ENCODE measurements at places on chromosomes 11 and 22. TPM values are rescaled to one million over a fixed set of nuclear protein-coding genes. Genes with fewer than 3 reads are reported as not detected.

Gene AMPD3
- total RNA-seq, result 32.9 TPM

Gene MMP11
- total RNA-seq, result 1.2 TPM

- H3K4me1 ChIP-seq, result no peaks in the 10 kb centered on the region
- H3K4me3 ChIP-seq, result no peak within 1 kb of the TSS
- no peaks in the 10 kb centered on the region for H3K36me3 ChIP-seq
- H3K27me3 ChIP-seq, result peaks cover 7% of the 10 kb centered on the region
- no peak within 1 kb of the TSS for H3K27ac ChIP-seq
- DNase-seq, result no peak
Measured at GRCh38 chr11:60396382-60396781, at the start of gene MS4A14. Gene MS4A14 (plus strand): TSS chr11:60396459. CDS start chr11:60396579, 120 bp downstream.

Gene MPZL2
- 86.5 TPM for total RNA-seq

Gene APOBEC3H
- not detected for total RNA-seq

DNA sequence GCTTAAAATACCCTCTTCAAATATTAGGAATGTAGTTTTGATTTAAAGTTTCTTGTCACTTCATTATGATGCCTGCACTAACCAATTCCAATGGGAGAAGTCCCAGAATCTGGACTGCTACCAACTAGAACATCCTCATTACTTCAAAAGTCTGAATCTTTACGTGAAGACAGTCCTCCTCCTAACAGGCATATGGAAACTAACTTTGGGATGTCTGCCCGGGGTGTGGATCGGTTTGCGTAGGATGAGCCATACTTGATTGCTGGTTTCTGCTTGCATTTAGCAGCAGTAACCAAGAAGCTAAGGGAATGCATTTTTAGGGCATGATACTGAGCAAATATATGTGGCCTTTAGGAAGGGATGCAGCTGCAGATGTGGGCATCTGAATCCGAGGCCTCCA, 177.1 kb downstream of the LRRC4C start:
- no peak for DNase-seq
- H3K27ac ChIP-seq, result no peak overlapping the region
- H3K27me3 ChIP-seq, result no peaks in the 10 kb centered on the region

Gene TBX10
- total RNA-seq, result not detected

GRCh38 chr11:1171985-1172728, 14.4 kb downstream of the MUC5AC start:
- H3K36me3 ChIP-seq, result no peaks in the 10 kb centered on the region
- no peaks in the 10 kb centered on the region for H3K27me3 ChIP-seq
- H3K4me1 ChIP-seq, result no peaks in the 10 kb centered on the region
- no peak overlapping the region for H3K4me3 ChIP-seq
- DNase-seq, result no peak
- no peak overlapping the region for H3K27ac ChIP-seq

Gene MUC6
- not detected for total RNA-seq

Gene ALX4
- total RNA-seq, result not detected

Gene EMID1
- not detected for total RNA-seq

Gene PIM3
- 166 TPM for total RNA-seq

DNA sequence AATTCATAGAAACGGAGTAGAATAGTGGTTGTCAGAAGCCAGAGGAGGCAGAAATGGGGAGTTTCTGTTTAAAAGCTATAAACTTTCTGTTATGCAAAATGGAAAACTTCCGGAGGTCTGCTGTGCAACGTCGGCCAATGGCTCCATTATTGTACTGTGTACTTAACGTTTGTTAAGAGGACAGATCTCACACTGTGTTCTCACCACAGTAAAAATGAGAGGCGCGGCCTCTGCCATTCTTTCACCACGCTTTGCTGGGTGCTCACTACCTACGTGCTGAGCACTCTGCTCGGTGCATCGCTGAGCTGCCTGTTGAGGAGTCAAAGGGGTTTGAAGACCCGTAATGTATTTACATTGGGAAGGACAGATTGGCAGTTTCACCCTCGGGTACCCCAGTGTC, 218.8 kb upstream of the B3GAT1 start:
- H3K36me3 ChIP-seq, result no peaks in the 10 kb centered on the region
- H3K4me1 ChIP-seq, result no peaks in the 10 kb centered on the region
- peaks cover 4% of the 10 kb centered on the region for H3K27me3 ChIP-seq
- H3K4me3 ChIP-seq, result no peak overlapping the region
- no peak overlapping the region for H3K27ac ChIP-seq

DNA sequence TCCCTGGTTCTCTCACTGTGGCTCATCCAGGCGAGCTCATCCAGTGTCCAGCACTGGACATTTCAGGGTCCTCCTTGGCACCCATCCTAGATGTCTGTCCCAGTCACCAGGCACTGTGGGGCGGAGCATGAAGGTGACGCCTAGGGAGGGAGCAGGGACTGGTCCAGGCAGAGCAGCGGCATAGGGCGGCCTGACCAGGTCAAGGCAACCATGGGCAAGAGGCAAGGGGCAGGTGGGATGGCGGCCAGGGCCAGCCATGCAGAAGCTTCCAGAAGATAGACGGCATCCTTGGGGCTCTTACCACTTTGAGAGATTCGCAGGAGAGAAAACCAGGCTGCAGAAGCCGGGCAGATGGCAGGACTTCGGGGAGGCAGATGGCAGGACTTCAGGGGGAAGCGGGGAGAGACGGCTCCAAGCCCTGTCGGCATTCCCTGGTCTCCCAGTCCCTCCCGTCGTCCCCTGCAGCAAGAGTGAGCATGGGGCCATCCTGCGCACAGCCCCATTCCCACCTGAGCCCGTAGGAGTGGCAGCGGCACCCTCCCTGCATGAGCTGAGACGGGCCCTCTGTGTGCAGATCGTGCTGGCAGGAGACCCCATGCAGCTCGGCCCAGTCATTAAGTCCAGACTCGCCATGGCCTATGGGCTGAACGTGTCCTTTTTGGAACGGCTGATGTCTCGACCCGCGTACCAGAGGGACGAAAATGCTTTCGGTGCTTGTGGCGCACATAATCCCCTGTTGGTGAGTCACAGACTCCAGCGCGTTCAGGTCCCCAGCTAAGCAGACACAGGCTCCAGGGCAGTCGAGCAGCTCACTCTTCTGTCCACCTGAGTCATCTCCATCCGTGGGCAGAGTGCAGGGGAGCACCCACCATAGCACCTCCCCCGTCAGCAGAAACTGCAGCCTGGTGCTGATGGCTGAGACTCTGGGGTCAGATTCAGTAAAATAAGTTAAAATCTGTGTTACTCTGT, 20.1 kb upstream of the PANX2 start:
- no peaks in the 10 kb centered on the region for H3K4me1 ChIP-seq
- peaks cover 5% of the 10 kb centered on the region for H3K27me3 ChIP-seq

DNA sequence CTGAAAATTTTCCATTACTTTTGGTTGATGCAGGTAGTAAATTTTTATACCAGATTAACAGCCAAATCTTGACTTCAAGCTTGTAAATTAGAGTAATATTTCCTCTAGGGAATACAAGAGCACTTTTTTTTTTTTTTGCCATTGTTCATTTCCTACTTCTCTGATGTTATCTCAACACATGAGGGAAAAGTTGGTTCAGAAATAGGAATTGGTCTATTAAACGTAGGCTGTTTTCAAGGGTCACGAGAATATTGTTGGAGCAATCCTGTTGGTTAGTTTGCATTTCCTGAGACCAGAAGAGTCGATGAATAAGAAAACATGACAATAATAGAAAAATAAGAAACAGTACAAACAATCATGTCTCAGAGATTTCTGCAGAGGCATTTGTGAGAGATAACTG, 453.9 kb upstream of the CCDC179 start:
- no peaks in the 10 kb centered on the region for H3K27me3 ChIP-seq
- H3K27ac ChIP-seq, result no peak overlapping the region
- DNase-seq, result no peak
- no peaks in the 10 kb centered on the region for H3K4me1 ChIP-seq
- H3K36me3 ChIP-seq, result no peaks in the 10 kb centered on the region

GRCh38 chr11:78083021-78083420, 3.4 kb upstream of the NDUFC2 start:
- DNase-seq, result no peak
- no peaks in the 10 kb centered on the region for H3K36me3 ChIP-seq
- H3K4me1 ChIP-seq, result peaks cover 5% of the 10 kb centered on the region

Gene GAS2
- not detected for total RNA-seq

Gene INSC
- total RNA-seq, result 0.60 TPM

GRCh38 chr11:33651990-33652389, 48.6 kb downstream of the C11orf91 start:
- H3K36me3 ChIP-seq, result no peaks in the 10 kb centered on the region
- no peaks in the 10 kb centered on the region for H3K27me3 ChIP-seq
- DNase-seq, result no peak
- H3K27ac ChIP-seq, result no peak overlapping the region
